ENCODE measurements at places on chromosomes 12 and 14. TPM values are rescaled to one million over a fixed set of nuclear protein-coding genes. Genes with fewer than 3 reads are reported as not detected.
A peak's percentile ranks its signal among the peaks of the same experiment; 100 is the strongest.

- H3K27ac ChIP-seq = peak overlapping the region; percentile 68
- peak overlapping the region; percentile 32 for H3K4me3 ChIP-seq
- DNase-seq = peak; percentile 64
- no peaks in the 10 kb centered on the region for H3K27me3 ChIP-seq
- H3K36me3 ChIP-seq = peaks cover 61% of the 10 kb centered on the region
Measured at GRCh38 chr12:14956024-14956891, 5.1 kb downstream of the ARHGDIB start.

DNA sequence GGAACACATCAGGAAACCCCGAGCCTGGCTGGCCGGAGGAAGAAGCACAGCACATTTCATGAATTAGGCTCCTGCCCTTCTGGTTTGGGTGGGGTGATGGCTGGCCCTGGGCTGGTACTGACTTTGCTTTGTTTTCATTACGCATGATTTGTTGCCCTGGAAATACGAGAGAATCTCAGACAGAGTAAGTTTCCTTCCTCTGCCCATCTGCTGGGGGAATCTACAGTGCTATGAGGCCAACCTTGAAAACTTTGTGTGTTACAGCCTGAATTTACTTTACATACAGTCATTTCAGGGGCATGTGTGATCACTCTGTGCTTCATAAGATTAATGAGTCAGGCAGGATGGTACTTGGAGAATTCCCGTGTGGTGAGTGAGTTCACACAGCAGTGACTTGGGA, 20.5 kb upstream of the SLC5A8 start:
- no peak overlapping the region for H3K27ac ChIP-seq
- DNase-seq = no peak
- no peak overlapping the region for H3K4me3 ChIP-seq
- no peaks in the 10 kb centered on the region for H3K36me3 ChIP-seq

The KSR2 gene
- not detected for total RNA-seq

GRCh38 chr14:68794851-68795596, 2.2 kb upstream of the ZFP36L1 start:
- no peaks in the 10 kb centered on the region for H3K27me3 ChIP-seq
- peak overlapping the region; percentile 100 for H3K27ac ChIP-seq
- no peak for DNase-seq

The SERPINA12 gene
- total RNA-seq = not detected

The CYP27B1 gene
- 0.79 TPM for total RNA-seq

DNA sequence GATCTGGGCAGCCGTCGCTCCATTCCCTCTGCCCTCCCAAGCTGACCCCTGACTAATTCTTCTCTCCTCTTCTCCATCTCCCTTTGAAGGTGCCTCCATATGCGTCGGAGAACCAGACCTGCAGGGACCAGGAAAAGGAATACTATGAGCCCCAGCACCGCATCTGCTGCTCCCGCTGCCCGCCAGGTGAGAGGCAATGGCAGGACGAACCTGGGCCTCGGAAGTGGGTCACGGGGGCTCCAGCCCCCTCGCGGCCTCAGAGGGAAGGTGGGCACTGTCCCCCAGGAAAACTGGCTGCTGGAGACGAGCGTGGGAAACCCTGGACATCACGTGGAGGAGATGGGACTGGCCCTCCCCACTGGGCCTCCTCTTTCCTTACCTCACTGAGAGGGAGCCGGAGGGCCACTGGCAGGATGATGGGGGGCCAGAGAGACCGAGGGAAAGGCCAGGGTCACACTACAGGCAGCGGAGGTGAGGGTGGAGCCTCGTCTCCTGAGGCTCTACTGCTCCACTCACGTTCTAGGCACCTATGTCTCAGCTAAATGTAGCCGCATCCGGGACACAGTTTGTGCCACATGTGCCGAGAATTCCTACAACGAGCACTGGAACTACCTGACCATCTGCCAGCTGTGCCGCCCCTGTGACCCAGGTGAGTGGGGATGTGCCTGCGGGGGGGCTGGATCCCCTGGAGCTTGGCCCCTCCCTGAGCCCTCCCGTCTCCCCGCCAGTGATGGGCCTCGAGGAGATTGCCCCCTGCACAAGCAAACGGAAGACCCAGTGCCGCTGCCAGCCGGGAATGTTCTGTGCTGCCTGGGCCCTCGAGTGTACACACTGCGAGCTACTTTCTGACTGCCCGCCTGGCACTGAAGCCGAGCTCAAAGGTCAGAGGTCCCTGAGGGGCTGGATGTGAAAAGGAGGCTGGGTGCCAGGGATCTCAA, 806 bp downstream of the LTBR start:
- no peaks in the 10 kb centered on the region for H3K36me3 ChIP-seq
- H3K27ac ChIP-seq = no peak overlapping the region
- H3K4me1 ChIP-seq = peaks cover 10% of the 10 kb centered on the region
- DNase-seq = no peak
- H3K27me3 ChIP-seq = peaks cover 7% of the 10 kb centered on the region
- H3K4me3 ChIP-seq = no peak overlapping the region

GRCh38 chr12:6262623-6263022, 47.9 kb upstream of the PLEKHG6 start:
- no peak overlapping the region for H3K27ac ChIP-seq
- no peak for DNase-seq
- H3K4me3 ChIP-seq = no peak overlapping the region

The KIF26A gene
- total RNA-seq = not detected

- H3K4me1 ChIP-seq = no peaks in the 10 kb centered on the region
- H3K4me3 ChIP-seq = no peak overlapping the region
- H3K36me3 ChIP-seq = no peaks in the 10 kb centered on the region
- H3K27me3 ChIP-seq = no peaks in the 10 kb centered on the region
- DNase-seq = no peak
Measured at GRCh38 chr14:90521084-90521929, 124.5 kb downstream of the CALM1 start.

DNA sequence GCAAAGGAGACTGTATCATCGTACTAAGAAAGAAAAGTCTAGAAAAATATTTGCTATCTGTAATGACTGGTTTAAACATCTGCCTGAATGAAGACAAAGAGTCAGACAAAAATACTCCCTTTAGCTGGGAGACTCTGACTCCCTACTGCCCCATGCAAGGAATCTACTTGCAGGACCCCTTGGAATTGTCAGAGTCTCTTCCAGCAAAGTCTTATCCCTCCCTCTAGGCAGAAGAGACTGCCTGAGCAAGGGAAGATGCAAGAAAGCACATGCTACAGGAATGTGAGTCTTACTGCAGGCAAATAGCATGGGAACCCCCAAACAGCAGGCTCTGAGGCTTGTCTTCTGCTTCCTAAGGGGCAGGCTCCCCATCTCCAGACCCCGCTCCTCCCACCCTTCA, 154.0 kb downstream of the KCNA5 start:
- H3K27ac ChIP-seq = no peak overlapping the region
- no peak overlapping the region for H3K4me3 ChIP-seq
- H3K4me1 ChIP-seq = no peaks in the 10 kb centered on the region
- no peak for DNase-seq
- no peaks in the 10 kb centered on the region for H3K36me3 ChIP-seq
- H3K27me3 ChIP-seq = peaks cover 9% of the 10 kb centered on the region

The GUCY2C gene
- total RNA-seq = 0.29 TPM

The ALKBH1 gene
- total RNA-seq = 21.8 TPM

GRCh38 chr14:60226298-60226697, 22.7 kb upstream of the PPM1A start:
- H3K36me3 ChIP-seq = no peaks in the 10 kb centered on the region
- H3K27me3 ChIP-seq = no peaks in the 10 kb centered on the region
- no peak overlapping the region for H3K27ac ChIP-seq
- DNase-seq = no peak
- H3K4me3 ChIP-seq = no peak overlapping the region
- no peaks in the 10 kb centered on the region for H3K4me1 ChIP-seq

GRCh38 chr14:93945070-93945399, 17.9 kb downstream of the FAM181A start:
- H3K27me3 ChIP-seq = no peaks in the 10 kb centered on the region
- no peaks in the 10 kb centered on the region for H3K36me3 ChIP-seq
- no peak for DNase-seq
- peaks cover 3% of the 10 kb centered on the region for H3K4me1 ChIP-seq
- H3K4me3 ChIP-seq = no peak overlapping the region

- no peak for DNase-seq
- no peak overlapping the region for H3K27ac ChIP-seq
- no peak overlapping the region for H3K4me3 ChIP-seq
- no peaks in the 10 kb centered on the region for H3K4me1 ChIP-seq
- H3K36me3 ChIP-seq = no peaks in the 10 kb centered on the region
- H3K27me3 ChIP-seq = no peaks in the 10 kb centered on the region
Measured at GRCh38 chr12:13339538-13339937, 143.0 kb downstream of the EMP1 start.

GRCh38 chr14:89485264-89485663, 68.2 kb upstream of the FOXN3 start:
- H3K27ac ChIP-seq = no peak overlapping the region
- no peak for DNase-seq
- peaks cover 1% of the 10 kb centered on the region for H3K36me3 ChIP-seq
- no peak overlapping the region for H3K4me3 ChIP-seq

- no peaks in the 10 kb centered on the region for H3K4me1 ChIP-seq
- H3K27ac ChIP-seq = no peak overlapping the region
- H3K36me3 ChIP-seq = no peaks in the 10 kb centered on the region
- peak; percentile 71 for DNase-seq
- H3K4me3 ChIP-seq = no peak overlapping the region
Measured at GRCh38 chr12:23204933-23205778, 580.2 kb downstream of the ETNK1 start.

The HIGD1C gene
- not detected for total RNA-seq

DNA sequence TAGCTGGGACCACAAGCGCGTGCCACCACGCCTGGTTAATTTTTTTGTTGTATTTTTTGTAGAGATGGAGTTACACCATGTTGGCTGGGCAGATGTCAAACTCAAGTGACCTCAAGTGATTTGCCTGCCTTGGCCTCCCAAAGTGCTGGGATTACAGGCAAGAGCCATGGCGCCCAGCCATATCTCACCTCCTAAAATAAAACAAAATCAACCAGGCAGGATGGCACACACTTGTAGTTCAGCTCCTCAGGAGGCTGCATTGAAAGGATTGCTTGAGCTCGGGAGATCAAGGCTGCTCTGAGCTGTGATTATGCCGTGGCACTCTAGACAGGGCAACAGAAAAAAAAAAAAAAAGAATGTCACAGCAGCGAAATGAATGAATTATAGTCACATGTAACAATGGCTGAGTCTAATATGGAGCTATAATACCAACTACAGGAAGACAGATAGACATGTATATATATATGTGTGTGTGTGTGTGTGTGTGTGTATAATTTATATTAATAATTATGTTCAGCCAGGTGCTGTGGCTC, 19.3 kb upstream of the TMEM120B start:
- no peaks in the 10 kb centered on the region for H3K36me3 ChIP-seq
- H3K27me3 ChIP-seq = no peaks in the 10 kb centered on the region
- no peak overlapping the region for H3K4me3 ChIP-seq
- DNase-seq = no peak
- H3K27ac ChIP-seq = no peak overlapping the region
- peaks cover 4% of the 10 kb centered on the region for H3K4me1 ChIP-seq

The BCL2L14 gene
- total RNA-seq = not detected

- H3K4me1 ChIP-seq = peaks cover 16% of the 10 kb centered on the region
- no peak for DNase-seq
- H3K4me3 ChIP-seq = no peak overlapping the region
- H3K27me3 ChIP-seq = no peaks in the 10 kb centered on the region
- no peak overlapping the region for H3K27ac ChIP-seq
Measured at GRCh38 chr14:57274551-57274950, 5.8 kb downstream of the AP5M1 start.

- H3K4me1 ChIP-seq = peaks cover 22% of the 10 kb centered on the region
- DNase-seq = peak; percentile 57
- H3K36me3 ChIP-seq = no peaks in the 10 kb centered on the region
- H3K4me3 ChIP-seq = peak overlapping the region; percentile 41
- no peak overlapping the region for H3K27ac ChIP-seq
- H3K27me3 ChIP-seq = peaks cover 33% of the 10 kb centered on the region
Measured at GRCh38 chr12:64782191-64782876, 23.1 kb upstream of the GNS start.

- H3K27me3 ChIP-seq = no peaks in the 10 kb centered on the region
- H3K4me1 ChIP-seq = no peaks in the 10 kb centered on the region
- H3K36me3 ChIP-seq = no peaks in the 10 kb centered on the region
- H3K27ac ChIP-seq = no peak overlapping the region
Measured at GRCh38 chr14:61107869-61108493, 126.9 kb downstream of the SLC38A6 start.

DNA sequence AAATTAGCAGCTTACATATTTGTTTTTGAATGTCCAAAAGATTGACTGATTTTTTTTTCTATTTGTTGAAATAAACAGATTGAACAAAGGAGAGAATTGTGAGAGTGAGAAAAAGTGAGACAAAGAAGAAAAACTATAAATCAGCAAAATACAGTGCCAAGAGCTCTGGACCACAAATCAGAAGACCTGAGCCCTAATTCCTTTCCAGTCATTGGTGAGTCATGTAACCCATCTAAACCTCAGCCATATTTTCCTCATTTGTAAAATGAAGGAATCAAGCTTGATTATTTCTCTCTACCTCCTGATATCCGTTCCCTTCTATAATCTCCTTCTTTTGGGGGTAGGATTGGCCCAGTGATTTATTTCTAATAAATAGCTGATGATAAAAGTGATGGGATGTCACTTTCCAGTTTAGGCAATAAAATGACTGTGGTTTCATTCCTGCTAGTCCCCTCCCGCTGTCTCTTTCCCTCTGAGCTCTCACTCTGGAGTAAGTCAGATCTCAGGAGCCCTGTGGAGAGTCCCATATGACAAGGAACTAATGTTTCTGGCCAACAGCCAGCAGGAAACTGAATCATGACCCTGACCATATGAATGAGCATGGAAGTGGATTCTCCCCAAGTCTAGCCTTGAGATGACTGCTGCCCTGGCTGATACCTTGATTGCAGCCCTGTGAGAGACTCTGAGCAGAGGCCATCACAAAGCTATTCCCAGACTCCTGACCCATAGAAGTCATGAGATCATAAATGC, 218.9 kb downstream of the ACSS3 start:
- DNase-seq = no peak
- H3K27me3 ChIP-seq = no peaks in the 10 kb centered on the region
- no peak overlapping the region for H3K4me3 ChIP-seq
- H3K4me1 ChIP-seq = no peaks in the 10 kb centered on the region
- H3K27ac ChIP-seq = no peak overlapping the region
- no peaks in the 10 kb centered on the region for H3K36me3 ChIP-seq

DNA sequence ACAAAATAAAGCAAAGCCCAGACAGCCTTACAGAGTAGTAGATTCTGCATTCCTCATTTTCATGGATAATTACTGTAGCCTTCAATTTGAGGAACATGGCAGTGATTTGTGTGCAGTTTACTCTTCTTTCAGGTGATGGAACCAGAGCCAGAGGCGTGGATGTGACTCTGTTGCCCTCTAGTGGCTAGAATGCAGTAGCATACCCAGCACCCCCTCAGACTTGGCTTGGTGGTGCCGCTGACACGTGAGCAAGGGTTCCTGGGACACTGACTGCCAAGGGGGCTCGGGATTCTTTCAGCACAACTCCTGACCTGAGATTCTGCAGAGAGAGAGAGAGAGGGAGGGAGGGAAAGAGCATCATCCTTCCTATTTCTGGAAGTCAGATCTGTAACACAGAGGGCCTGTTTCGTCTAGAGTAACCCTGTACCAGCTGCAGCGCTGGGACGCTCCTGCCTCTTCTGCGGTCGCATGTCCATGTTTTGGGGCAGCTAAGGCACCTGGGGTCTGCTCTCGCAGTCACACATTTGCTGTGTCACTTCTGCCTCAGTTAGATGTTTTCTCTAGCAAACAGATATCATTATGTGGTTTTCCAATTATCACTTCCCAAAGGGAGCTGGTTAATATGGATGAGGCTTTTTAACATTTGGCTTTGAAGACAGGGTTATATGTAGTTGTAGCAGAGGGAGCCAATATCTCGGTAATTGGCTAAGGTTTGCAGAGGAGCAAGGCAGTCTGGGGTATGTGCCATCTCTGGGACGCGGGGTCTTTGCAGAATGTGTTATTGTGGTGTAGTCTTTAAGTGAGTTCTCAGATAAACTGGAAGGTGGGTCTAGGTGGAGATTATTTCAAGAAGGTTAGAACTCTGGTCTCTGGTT, 428.1 kb downstream of the NRXN3 start:
- H3K27me3 ChIP-seq = no peaks in the 10 kb centered on the region
- no peaks in the 10 kb centered on the region for H3K4me1 ChIP-seq
- no peak overlapping the region for H3K4me3 ChIP-seq
- no peaks in the 10 kb centered on the region for H3K36me3 ChIP-seq
